Ovary (tissue), 10 donors: ENCODE measurements at places on chromosomes 2 and 18. TPM values are rescaled to one million over a fixed set of nuclear protein-coding genes. Genes with fewer than 3 reads are reported as not detected.

XRCC5 gene
- 218 TPM for total RNA-seq

DNA sequence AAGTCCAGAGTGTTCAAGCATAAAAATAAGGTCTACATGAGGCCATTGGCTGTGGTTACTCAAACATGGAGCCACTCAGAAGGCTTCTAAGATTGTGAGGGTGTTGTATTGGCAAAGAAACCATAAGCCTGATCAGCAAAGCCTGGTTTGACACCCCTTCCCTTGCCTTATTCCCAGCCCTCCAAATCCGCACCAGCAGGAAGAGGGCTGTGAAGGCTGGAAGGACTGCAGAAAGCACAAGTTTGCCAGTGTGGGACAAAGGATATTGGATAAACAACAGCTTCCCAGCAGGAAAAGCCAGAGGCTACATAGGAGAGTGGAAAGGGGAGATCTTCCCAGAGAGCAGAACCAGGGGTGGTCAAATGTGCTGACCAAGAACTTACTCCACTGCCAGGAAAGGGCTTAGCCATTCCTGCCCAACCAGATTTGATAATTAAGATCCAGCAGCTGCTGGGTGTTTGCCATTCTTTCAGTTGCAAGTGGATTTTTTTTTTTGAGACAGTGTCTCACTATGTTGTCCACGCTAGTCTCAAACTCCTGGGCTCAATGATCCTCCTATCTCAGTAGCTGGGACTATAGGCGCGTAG, 1.5 kb upstream of the PRKAG3 start:
- no peak for DNase-seq

GRCh38 chr2:103788389-103788788, 1026.6 kb downstream of the TMEM182 start:
- DNase-seq = no peak

- DNase-seq = no peak
Measured at GRCh38 chr2:134247679-134248078, 6.2 kb upstream of the MGAT5 start.

DNA sequence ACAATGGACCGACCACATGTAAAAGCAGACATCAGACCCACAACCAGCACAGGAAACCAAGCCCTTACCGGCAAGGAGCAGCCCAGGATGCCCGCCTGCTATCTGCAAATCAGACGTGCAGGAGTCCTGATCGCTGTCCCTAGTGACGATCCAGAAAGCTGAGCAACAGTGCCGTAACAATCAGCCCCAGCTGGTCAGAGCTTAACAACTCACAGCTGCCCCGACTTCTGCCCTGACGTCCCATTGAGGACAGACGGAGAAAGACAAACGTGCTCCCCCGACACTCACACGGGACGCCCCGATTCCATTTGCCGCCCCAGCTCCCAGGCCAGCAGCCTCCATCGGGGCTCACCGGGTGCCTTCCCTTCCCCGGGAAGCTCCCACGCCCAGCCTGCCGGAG, 39.8 kb upstream of the PXDN start:
- DNase-seq = no peak

- no peak for DNase-seq
Measured at GRCh38 chr2:12314127-12314760, 402.5 kb upstream of the TRIB2 start.

SH3BP4 gene
- 33.3 TPM for total RNA-seq

DNA sequence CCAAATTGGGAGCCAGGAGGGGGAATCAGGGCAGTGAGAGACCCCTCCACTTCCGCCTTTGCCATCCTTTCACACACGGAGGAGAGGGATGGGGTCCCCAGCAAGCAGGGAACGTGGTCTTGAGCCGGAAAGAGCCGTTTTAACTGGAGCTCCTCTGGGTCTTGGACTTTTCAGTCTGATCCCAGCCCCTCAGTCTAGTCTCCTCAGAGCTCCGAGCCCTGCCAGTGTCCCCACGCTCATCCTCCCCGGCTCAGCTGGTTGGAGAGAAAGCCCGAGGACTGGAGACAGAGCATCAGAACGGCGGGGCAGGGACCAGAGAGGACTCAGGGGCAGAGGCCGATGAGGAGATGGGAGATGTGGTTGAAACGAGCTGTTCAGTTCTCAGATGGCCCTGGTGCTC, 26.1 kb upstream of the OTOF start:
- DNase-seq = no peak

SPATA3 gene
- not detected for total RNA-seq

CCBE1 gene
- total RNA-seq = 41.2 TPM

DNA sequence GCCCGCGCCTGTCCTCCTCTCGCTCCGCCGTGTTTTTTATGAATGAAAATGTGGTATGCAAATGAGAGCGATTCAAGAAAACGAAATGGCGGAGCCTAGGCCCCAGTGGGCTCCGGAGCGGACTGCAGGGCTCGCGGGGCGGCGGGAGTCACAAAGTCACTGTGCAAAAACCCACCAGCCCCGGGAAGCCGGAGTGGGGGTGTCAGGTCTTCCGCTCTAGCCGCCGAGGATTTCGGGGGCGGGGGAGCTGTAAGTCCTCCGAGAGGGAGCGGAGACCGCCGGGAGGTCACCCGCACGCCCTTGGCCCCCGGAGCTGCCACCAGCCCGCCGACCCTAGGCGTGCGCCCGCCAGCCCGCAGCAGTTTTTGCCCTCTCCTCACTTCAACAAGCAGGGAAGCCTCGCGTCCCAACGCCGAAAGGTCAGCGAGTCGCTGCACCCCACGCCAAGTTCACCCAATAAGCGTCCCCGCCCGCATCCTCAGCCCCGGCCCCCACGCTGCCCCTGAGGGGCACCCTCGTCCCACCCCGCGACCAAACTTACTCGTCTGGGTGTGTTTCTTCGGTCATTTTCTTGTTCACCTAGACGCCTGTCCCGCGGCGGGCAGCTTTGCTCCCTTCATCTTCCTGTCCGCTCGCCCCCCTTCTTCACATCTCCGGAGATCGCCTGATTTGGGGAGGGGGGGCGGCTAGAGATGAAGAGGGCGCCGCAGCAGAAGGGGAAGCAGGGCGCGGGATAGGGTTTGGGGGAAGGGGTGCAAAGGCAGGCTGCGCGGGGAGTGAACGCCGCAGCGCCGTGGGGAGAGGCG, 775 bp downstream of the SPRED2 start:
- DNase-seq = peak; percentile 68

DSC2 gene
- total RNA-seq = 4.2 TPM

GRCh38 chr2:8581234-8581561, 100.7 kb upstream of the ID2 start:
- no peak for DNase-seq

C1GALT1C1L gene
- 0.99 TPM for total RNA-seq

MZT2B gene
- 271 TPM for total RNA-seq

DNA sequence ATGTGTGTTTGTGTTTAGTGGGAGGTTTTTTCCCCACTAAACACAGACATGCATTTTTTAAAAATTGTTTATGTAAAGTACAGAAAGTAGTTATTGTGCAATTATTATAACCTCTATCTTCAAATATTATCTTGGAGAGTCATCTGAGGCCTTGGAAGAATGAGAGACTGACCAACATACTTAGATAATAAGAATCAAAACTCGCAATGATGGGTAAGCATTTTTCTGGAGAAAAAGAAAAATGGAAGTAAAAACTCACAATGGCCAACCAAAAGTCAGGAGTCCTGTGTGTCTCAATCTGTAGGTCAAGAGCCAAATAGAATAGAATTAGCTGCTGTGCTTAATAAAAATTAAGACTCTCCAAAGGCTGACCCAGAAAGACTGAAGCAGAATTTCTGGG, 43.0 kb downstream of the MEMO1 start:
- no peak for DNase-seq

HOXD12 gene
- not detected for total RNA-seq

MAP2 gene
- total RNA-seq = 7.0 TPM

- DNase-seq = no peak
Measured at GRCh38 chr2:20880221-20880771, 57.4 kb upstream of the LDAH start.

GRCh38 chr18:48729404-48729803, 190.6 kb downstream of the CTIF start:
- no peak for DNase-seq

DNA sequence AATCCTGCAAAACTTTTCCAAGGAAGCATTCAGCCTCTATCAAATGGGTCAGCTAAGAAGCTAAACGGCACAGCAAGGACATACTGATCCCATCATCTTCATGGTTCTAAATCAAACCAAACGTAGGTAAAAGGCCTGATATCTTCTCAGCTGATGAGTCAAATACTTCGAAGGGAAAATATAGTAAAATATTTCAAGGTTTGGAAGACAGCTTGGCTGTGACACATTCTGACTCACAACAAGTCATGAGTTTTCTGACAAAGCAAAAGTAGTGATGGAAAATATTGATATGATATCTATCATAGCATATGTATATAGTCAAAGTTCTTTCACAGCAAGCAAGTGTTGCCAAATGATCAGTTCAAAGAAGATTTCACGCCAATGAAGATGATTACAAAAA, 31.5 kb downstream of the DOCK10 start:
- no peak for DNase-seq

MEIS1 gene
- total RNA-seq = 33.9 TPM

ABCG8 gene
- total RNA-seq = not detected

DNA sequence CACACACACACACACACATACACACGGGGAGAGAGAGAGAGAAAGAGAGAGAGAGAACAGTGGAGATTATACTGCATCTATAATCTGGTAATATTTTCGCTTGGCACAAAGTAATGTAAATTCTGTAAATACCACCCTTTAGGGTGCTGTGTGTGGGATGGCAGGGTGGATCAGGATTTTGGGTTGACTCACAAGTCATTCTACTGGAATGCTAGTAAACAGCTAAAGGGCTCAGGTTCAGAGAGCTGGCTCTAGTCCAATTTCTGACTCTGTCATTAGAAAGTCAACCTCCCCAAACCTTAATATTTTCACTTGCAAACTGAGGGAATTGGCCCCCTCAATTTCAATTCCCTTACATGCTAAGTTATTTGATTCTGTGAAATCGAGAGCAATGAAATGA, 308.3 kb downstream of the TSN start:
- no peak for DNase-seq

KLHL30 gene
- not detected for total RNA-seq

DNA sequence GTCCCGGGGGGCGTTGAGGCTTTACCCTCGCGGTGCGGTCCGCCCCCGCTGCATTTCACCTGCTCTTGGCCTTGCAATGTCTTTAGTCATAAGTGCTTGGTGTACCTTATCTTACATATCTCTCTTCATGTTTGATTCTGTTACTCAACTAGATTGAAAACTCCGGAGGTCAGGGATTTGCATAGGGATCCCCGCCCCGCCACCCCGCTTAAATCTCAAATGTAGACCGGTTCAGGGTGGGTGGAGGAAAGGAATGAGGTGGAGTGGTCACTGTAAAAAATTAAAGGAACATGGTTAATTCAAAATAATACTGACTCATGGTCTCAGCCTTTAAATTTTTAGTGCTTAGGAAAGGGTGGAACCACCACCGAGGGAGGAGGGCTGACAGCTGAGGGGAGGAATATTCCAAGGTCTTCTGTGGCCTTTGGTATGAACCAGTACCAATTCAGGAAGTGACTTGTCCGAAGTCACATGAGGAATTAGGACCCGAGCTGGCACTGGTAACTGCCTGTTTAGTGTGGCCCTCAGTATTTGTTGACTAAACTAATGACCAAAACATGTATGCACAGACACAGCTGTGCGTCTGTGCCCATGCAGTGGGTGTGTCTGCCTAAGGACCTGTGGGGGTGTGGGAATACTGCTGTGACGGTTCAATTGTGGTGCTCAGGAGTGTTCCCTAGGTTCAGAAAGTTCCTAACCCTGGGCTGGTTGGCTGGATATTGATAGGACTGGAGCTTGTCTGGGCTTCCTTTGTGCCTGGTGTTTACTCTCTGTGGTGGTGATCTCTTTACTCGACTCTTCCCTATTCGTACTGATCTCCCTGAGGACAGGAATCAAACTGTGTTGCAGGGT, 1.0 kb downstream of the PLEKHB2 start:
- DNase-seq = peak; percentile 30

TCF23 gene
- 57.1 TPM for total RNA-seq

- no peak for DNase-seq
Measured at GRCh38 chr2:48319863-48320262, 210.1 kb upstream of the STON1 start.

DNA sequence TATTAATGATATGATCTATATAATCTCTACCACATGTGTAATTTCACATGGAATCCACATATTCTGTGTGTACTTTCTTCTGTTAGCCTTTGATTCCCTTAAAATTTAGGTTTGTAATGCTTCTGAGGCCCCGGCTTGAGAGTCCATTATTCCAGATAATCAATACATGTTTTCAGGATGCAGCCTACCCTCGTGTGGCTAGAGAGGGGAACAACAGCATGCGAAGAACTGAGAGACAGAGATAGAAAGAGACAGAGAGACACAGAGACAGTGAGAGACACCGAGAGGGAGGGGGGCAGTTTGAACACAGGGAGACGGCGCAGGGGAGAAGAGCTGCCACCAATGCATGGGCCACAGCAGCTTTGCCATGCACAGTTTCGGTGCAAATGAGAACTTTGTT, 185.4 kb downstream of the SNTG2 start:
- DNase-seq = no peak

DNA sequence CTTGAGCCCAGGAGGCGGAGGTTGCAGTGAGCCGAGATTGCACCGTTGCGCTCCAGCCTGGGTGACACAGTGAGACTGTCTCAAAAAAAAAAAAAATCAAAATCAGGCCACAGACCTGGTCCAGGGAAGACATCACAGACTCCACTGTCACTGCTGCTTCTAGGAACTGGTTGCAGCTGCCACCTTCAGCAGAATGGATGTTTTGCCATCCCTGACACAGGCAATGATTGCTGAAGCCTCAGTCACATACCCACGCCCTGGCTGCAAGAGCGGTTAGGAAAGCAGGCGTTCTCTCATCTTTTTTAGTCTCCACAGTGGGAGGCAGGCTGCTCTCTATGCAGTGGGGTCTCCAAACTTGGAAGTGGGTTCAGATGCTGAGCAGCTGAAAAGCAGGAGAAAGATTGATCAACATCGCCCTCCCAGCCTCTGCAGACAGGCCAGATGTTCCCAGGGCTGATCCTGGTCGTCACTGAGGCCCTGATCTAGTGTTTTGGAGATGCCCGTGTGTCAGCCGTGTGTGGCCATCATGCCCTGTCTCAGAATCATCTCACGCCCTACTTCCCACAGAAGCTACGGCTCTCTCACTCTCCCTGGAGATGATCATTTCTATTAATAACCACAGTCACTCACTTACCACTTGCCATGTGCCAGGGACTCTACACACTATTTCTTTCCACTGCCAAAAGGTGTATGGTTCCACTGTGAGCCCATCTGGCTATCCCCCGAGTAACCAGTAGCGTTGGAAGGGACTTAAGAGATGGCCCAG, 91.8 kb downstream of the PLB1 start:
- DNase-seq = no peak

- DNase-seq = no peak
Measured at GRCh38 chr2:55087501-55087900, 37.2 kb upstream of the RTN4 start.

DNA sequence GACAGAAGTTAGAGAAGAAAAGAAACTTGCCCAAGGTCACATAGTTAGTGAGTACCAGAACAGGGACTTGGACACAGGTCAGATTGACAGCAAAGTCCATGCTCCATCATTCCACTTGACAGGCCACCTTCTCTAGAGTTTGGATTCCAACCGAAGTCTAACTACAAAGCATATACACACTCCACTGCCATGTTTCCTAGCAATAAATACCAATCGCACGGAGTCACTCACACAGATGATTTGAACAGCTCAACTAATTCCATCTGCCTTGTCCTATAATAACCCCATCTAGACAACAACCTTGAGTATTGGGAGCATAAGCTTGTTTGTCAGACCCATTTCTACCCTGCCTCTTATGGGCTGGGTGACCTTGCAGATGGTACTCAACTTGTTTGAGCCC, 334.6 kb upstream of the MGAT5 start:
- DNase-seq = no peak

CHRNA1 gene
- not detected for total RNA-seq
